ENCODE measurements at places on chromosomes 11 and 22. TPM values are rescaled to one million over a fixed set of nuclear protein-coding genes. Genes with fewer than 3 reads are reported as not detected.

PRDX5 gene
- 321 TPM for total RNA-seq

- no peak for DNase-seq
Observed at GRCh38 chr11:115919341-115920091, 415.3 kb upstream of the CADM1 start.

GRCh38 chr11:120338107-120338933, 2.1 kb downstream of the ARHGEF12 start:
- DNase-seq: no peak

GRCh38 chr22:41178425-41178975, 26.6 kb upstream of the L3MBTL2 start:
- DNase-seq: peak; percentile 73

- DNase-seq: no peak
Observed at GRCh38 chr11:79087961-79088318, 352.9 kb downstream of the TENM4 start.

- no peak for DNase-seq
Observed at GRCh38 chr11:11215944-11216343, 137.1 kb downstream of the CSNK2A3 start.

DNA sequence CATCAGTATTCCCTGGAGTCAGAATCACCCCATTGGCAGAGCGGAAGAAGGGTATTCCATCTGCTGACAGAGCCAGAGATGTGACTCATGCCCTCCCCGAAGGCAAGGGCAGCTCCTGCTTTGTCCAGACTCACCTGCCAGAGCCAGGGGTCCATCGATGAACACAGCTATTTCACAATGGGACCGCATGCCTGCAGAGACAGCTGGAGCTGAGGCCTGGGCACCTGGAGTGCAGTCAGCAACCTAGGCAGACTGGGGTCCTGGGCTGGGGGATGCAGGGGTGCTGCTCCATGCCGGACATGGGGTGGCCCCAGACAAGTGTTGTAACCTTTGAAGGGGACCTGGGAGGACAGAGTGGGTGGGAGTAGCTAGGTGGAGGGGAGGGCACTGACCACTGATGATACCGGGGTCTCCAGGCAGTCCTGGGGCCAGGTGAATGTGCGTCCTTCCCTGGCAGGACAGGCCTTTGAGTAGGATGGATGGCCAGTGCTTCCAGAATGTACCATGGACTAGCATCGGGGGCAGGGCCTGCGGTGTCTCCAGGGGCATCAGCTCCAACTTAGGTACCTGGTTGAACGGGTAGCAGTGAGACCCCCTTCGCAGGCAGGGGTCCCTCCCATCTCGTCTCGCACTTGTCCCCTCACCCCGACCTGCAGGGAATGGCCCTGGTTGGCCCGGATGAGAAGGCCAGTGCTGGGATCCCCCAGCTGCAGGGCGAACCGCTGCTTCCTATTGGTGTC, 1.7 kb downstream of the TRPT1 start:
- no peak for DNase-seq

GRCh38 chr11:58786693-58787092, 55.0 kb upstream of the GLYAT start:
- no peak for DNase-seq

DNA sequence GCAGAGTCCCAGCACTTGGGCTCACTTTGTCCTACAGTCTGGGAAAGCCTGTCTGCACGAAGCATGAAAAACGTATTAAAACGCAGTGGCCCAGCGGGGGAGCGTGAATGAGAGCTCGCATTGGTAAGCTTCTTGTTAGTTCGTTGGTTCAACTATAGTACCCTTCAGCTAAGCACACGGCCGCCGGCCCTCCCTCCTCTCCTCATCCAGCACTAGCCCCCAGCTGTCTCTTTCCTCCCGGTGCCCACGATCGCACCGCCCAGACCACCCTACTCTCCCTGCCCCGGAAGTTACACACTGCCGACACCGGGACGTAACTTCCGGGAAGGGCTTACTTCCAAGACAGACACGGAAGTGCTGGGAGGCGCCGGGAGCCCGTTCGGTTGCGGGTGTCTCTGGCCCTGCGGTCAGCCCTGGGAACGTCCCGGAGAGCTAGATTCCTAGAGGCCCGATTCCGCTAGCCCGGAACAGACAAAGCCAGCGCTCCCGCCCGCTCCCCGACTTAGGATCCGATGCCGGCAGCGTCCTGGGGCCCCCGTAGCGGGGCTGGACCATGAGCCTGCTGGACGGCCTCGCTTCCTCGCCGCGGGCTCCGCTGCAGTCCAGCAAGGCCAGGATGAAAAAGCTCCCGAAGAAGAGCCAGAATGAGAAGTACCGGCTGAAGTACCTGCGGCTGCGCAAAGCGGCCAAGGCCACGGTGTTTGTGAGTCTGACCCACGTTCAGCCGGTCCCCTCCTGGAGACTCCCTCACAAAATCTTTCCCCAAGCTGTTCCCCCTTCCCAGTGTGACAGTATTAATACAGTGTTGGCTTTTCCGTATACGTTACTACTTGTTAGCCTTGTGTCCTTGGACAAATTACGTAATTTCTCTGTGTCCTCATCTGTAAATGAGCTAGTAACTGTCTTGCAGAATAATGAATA, at the start of gene TBRG1:
Gene TBRG1, plus strand, starts transcription at position 334 of the 921 bp plus-strand sequence. Its CDS starts 220 bp downstream, at position 554.
- peak; percentile 89 for DNase-seq

PNPLA3 gene
- total RNA-seq: not detected

GRCh38 chr11:86418917-86419316, 44.2 kb downstream of the CCDC81 start:
- no peak for DNase-seq

DNA sequence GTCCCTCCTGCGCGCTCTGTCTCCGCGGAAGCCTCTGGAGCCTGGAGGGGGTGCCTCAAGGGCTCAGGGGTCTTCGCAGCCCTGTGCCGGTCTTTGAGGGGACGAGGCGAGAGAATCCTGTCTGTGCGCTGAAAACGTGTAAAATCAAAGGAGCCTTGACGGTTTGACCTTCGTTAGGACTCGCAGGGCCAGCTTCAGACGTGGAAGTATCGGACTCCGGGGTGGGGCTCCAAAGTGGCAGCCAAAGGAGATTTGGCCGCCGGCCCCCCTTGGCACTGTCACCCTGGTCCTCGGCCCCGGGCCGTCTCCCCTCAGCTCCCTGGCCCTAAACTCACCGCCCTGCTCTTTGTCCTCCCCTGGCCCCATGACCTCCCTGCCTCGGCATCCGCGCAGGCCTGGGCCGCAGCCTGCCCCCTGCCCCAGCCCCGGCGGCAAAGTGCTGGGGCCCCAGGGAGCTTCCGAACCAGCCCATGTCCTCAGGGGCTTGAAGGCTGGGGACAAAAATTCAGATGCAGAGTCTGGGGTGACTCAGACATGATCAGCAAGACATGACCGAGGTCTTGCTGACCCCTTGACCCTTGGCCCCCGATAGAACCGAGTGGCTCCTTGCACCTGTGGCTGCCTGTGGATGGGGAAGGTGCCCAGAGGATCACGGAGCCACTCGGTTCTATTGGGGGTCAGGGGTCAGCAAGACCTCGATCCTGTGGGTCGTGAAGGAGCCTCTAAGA, 6.9 kb upstream of the PHRF1 start:
- DNase-seq: peak; percentile 77

- DNase-seq: no peak
Observed at GRCh38 chr11:120682332-120682649, 170.7 kb downstream of the GRIK4 start.

RIMBP3C gene
- 0.08 TPM for total RNA-seq

- DNase-seq: no peak
Observed at GRCh38 chr11:46680815-46681214, 19.6 kb downstream of the ARHGAP1 start.

INCENP gene
- total RNA-seq: 9.8 TPM

DNA sequence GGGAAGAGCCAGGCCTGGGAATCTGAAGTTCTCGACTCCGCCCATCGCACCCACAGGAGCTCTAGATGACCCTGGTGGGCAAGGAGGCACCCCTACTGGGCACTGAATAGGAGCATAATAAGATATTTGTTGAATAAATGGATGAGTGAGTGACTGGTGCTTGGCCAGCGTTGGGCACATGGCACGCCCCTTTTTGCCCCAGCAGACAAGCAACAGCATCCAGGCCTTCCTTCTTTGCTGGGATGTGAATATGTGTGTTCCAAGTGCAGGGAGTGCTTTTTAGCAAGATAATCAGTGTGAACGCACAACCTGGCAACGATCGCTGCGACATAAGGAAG, 443 bp upstream of the CELF1 start:
- DNase-seq: no peak

DNA sequence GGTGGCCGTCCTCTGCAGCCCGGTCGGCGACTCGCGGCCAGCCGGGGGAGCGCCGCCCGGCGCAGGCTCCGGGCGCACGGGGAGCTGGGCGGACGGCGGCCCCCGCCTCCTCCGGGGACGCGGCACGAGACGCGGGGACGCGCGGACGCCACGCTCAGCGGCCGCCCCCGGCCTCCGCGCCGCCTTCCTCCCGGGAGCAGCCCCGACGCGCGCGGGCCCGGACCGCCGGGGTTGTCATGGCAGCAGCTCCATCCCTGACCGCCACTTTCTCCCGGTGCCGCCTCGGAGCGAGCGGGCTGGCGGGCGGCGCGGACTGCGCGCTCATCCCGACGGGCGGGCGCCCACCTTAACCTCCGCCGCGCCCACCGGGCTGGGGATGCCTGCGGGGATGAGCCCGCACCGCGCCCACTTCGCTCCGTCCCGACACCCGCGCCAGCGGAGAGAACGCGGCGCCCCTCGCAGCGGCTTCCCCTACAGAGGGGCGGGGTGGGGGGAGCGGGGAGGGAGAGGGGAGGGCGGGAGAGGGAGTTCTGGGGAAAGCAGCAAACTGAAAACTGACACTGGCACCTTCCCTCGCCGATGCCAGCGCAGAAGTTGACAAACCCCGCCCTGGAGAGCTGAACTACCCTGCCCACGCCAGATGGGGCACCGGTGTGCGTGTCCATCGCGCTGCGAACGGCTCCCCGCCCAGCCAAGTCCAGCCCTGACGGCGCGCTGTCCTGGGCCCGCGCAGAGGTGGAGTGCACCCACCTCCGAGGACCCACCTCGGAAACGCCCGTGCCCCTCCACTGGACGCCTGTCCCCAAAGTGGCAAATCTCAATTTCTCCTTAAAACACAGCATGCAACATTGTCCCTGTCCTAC, 588.4 kb downstream of the OPCML start:
- no peak for DNase-seq

- peak; percentile 54 for DNase-seq
Observed at GRCh38 chr22:39431821-39432251, 25.0 kb upstream of the MGAT3 start.

TSKU gene
- total RNA-seq: 12.1 TPM

GRCh38 chr22:30705710-30706651, 11.3 kb downstream of the OSBP2 start:
- no peak for DNase-seq

- no peak for DNase-seq
Observed at GRCh38 chr11:47160753-47161133, 15.9 kb downstream of the ARFGAP2 start.

- DNase-seq: peak; percentile 52
Observed at GRCh38 chr11:119764108-119764868, 35.3 kb upstream of the NECTIN1 start.

- DNase-seq: no peak
Observed at GRCh38 chr11:14376920-14377319, 17.9 kb upstream of the RRAS2 start.

GRCh38 chr11:68999093-68999747, 13.8 kb downstream of the MRGPRF start:
- no peak for DNase-seq

Measured in left ventricle myocardium inferior (tissue), 1 donor.